Small intestine (tissue), 16 donors: ENCODE measurements at places on chromosomes 4 and X. TPM values are rescaled to one million over a fixed set of nuclear protein-coding genes. Genes with fewer than 3 reads are reported as not detected.

Gene TMEM47
- 7.7 TPM for polyA plus RNA-seq

Gene VCX3B
- not detected for polyA plus RNA-seq

Gene CENPU
- 12.0 TPM for polyA plus RNA-seq

Gene ETNPPL
- not detected for polyA plus RNA-seq

Gene GDPD2
- polyA plus RNA-seq = 25.9 TPM

Gene RRH
- not detected for polyA plus RNA-seq

Gene GSX2
- not detected for polyA plus RNA-seq

Gene SH2D1A
- 0.36 TPM for polyA plus RNA-seq

Gene DCAF16
- 40.4 TPM for polyA plus RNA-seq

Gene SMIM10L2A
- polyA plus RNA-seq = 0.92 TPM

Gene SRPX2
- polyA plus RNA-seq = 5.5 TPM

Gene LDB2
- 19.2 TPM for polyA plus RNA-seq

Gene CXCL6
- polyA plus RNA-seq = 1.6 TPM

Gene FGFR3
- polyA plus RNA-seq = 35.7 TPM

Gene TLL1
- polyA plus RNA-seq = 2.2 TPM

Gene DMRTC1
- 0.13 TPM for polyA plus RNA-seq

Gene EGF
- 0.48 TPM for polyA plus RNA-seq
